Activated T-helper 1 cell treated with anti-CD3 and anti-CD28 coated beads, Interleukin-12 subunit alpha, Interleukin-12 subunit beta, Interleukin-2, Interleukin-4 antibody, amounts not matched to agents 30 ng/mL and 10 ng/mL and 1 ng/mL, durations not matched to agents 14 hours and 24 hours and 36 hours (primary cell): ENCODE measurements at places on chromosomes 7 and 10.

GRCh38 chr7:131898418-131898817 lies 342.0 kb upstream of the PODXL start:
- no peak for DNase-seq

GRCh38 chr7:105512415-105512814 lies 9.7 kb downstream of the PUS7 start:
- DNase-seq, result no peak

DNA sequence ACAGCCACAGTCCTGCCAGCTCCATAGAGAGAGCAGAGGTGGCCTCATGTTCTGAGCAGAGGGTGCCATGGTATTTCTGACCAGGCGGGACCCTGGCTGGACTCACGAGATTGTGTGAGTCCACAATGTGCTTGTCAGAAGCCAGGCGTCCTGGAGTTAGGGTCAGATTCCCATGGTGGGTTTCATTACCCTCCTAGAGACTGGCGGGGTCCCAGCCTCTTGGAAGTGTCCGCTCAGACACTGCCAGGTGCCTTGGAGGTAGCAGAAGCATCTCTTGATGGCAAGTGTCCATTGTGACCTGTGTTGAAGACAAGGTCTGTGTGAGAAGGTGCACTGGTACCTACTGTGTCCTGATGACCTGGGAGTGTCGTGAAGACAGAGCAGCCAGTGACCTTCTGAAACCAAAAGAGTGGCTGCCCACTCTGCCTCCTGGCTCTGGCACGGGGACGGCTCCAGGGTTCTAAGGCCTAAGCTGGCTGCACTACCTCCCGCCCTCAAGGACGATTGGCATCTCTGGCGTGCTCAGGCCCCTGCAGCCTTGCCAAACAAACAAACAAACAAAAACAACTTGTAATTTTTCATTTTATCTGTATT lies 56.8 kb downstream of the MGMT start:
- DNase-seq, result no peak

GRCh38 chr7:3092468-3092867 lies 48.8 kb upstream of the CARD11 start:
- peak; percentile 74 for DNase-seq

DNA sequence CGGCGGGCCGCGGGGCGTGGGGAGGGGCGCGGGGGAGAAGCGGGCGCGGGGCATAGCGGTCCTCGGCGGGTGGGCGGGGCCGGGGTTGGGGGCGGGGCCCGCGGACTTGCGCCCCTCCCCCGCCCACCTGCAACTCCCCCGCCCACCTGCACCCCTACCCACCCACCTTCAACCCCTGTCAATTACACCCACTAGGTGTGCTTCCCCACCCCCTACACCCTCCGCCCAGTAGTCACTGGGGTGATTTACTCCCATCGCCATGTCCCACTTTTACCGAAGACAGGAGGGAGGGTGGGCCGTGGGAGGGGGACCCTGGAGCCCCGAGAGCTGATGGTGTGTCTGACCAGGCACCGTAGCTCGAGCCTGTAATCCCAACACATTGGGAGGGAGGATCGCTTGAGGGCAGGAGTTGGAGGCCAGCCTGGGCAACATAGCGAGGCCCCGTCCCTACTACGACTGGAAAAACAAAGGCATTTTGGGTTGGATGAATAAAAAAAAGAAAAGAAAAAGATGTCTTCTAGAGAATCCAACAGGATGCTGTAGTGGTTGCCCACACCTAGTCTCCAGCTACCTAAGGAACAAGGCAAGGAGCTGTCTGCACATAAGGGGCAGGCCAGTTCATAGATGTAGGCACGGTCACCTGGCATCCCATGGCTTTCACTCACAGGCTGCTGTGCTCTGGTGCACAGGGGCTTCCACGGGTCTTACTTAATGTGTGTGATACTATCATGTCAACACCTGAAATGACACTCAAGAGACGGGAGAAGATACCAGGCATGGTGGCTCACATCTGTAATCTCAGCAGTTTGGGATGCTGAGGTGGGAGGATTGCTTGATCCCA lies 761 bp downstream of the KCTD7 start:
- DNase-seq, result no peak
